Germinal center (tissue), 1 donor: ENCODE measurements at places on chromosomes 1 and 21.

GRCh38 chr1:106675558-106675957 lies 380.9 kb upstream of the PRMT6 start:
- DNase-seq = no peak

GRCh38 chr21:42218836-42219605 lies at the start of gene ABCG1:
Gene ABCG1, plus strand, starts transcription at chr21:42219140. Its CDS starts 123 bp downstream, at chr21:42219263.
- DNase-seq = peak; percentile 81

DNA sequence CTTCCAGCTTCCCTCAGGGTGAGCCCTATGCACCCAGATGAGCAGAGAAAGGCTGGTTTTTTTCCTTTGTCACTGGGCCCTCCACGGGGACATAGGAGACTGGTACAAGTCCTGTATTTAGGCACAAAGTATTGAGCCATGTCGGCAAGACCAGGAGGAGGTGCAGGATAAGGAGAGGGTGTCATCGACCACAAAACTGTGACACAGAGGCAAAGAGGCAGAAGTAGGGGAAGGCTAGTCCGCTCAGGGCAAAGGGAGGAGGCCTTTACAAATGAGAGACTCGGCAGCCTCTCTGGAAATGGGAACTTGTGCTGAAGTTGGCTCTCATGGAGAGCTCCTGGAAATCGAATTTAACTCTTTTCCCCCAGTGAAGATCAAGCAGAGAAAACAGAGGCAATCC lies 70.7 kb upstream of the CAMK1G start:
- DNase-seq = no peak

GRCh38 chr1:167462341-167462740 lies 56.0 kb downstream of the CD247 start:
- DNase-seq = no peak

DNA sequence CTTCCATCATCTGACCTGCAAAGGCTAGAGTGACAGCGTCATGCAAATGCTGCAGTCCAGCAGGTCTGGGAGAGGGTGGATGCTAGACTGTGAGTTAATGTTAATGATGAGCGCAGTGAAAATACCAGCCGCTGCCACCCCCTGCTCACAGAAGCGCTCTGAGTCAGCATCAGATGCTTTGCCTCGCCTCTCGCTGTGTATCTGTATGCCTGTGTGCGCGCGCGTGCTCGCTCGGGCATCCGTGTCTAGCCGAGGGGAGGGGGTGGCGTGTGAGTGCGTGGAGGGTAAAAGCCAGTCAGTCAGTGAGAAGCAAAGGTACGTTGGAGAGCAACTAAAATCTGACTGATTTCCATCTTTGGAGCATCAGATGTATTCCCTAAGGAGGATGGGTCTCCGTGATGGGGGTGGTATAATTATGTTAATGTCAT lies 858.7 kb downstream of the USP25 start:
- DNase-seq = no peak

DNA sequence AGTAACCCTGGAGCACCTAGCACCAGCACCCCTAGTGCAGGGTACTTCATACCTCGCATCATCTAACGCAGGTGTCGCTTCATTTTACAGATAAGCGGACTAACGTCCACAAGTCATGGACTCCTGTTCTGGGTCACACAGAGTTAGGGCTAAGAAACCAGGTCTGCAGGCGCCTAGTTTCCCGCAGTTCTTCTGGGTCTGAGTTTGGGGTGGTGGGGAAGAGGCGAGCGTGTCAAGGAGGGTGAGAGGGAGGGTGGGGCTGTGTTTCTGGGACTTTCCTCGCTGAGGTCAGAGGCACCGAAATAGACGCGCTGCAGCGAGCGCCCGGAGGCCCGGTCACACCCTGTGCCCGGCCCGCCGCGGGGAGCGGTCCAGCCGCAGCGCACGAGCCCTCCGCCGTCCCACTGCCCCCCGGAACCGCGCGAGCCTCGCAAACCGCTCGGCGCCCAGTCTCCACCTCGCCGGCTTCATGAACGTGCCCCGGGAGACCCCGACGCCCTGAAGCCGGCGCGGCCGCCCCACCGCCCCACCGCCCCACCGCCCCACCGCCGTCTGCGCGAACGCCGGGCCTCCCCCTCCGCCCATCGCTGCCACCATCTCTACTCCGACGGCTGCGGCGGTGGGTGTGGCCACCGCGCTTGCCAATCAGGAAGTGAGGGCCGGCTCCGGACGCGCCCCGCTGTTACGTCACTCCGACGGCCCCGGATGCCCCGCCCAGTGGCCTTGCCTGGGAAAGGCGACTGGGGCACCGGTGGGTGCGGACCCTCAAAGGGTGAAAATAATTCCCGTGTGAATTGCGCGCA lies 12.3 kb downstream of the IFI6 start:
- peak; percentile 90 for DNase-seq

DNA sequence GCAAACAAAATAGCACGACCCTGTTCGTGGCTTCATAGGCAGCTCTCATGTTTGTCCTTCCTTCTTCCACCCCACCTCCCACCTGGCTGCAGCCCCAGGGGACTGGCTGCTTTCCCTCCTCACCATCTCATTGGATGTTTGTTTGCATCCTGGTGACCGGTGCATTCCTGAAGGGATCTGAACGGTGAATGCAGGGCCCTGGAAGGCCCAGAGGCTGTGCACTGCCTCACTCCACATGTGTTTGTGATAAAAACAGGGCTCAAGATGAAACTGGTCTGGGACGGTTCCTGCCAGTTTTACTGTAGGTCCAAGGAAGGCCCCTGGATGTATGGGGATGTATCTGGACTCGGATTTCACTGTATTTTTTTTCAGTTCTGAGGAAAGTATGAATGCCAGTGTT lies 42.8 kb downstream of the CNN3 start:
- DNase-seq = no peak
